Gastrocnemius medialis (tissue), 4 donors: ENCODE measurements at places on chromosomes 11 and 22. TPM values are rescaled to one million over a fixed set of nuclear protein-coding genes. Genes with fewer than 3 reads are reported as not detected.

ASRGL1 gene
- 10.4 TPM for total RNA-seq

SBF1 gene
- 113 TPM for total RNA-seq

HEPN1 gene
- not detected for total RNA-seq

PKNOX2 gene
- total RNA-seq = 11.7 TPM

DGCR6 gene
- 14.5 TPM for total RNA-seq

SART1 gene
- total RNA-seq = 55.2 TPM

NLRP14 gene
- not detected for total RNA-seq

HIPK3 gene
- 283 TPM for total RNA-seq

DNA sequence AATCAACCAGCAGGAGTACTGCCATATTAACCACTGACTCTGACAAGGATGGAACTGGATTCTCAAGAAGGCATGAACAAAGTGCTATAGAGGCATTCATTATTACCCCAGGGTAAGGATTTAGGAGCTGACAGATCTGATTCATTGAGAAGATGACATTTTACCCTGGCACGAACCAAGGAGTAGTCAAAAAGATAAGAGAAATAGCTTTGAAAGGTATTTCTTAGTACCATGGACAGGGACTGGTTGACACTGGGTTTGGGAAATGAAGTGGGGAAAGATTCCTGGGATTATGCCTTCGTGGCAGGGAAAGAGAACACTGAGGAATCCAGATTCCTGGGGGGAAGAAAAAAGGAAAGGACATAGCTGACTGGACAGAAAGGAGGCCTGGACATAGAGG lies 5.1 kb upstream of the SAAL1 start:
- H3K36me3 ChIP-seq = no peaks in the 10 kb centered on the region
- H3K4me3 ChIP-seq = no peak overlapping the region
- H3K27me3 ChIP-seq = no peaks in the 10 kb centered on the region
- H3K4me1 ChIP-seq = no peaks in the 10 kb centered on the region

DNA sequence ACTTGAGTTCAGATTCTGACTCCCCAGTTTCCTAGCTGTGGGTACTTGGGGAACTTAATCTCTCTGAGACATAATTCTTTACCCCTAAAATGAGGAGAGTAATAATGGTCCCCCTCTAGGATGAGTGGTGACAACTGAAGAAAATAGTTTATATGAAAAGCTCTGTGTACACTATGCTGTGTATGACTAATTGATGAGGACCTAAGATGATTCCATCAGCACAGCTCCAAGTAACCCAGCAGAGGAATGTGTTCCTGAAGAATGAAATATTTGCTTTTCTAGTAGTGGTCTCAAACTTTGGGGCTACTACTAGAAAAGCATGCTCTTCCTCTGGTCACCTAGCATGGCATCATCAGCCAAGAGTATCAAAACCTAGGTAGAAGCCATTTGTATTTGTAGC lies 217.3 kb upstream of the NARS2 start:
- no peak for DNase-seq
- H3K27me3 ChIP-seq = no peaks in the 10 kb centered on the region
- no peak overlapping the region for H3K4me3 ChIP-seq
- H3K36me3 ChIP-seq = no peaks in the 10 kb centered on the region
- no peak overlapping the region for H3K27ac ChIP-seq
- H3K4me1 ChIP-seq = no peaks in the 10 kb centered on the region

- peak; percentile 2 for DNase-seq
- no peak overlapping the region for H3K4me3 ChIP-seq
- no peak overlapping the region for H3K27ac ChIP-seq
- H3K36me3 ChIP-seq = no peaks in the 10 kb centered on the region
- H3K4me1 ChIP-seq = no peaks in the 10 kb centered on the region
- no peaks in the 10 kb centered on the region for H3K27me3 ChIP-seq
Measured at GRCh38 chr11:106399076-106399511, 321.6 kb downstream of the AASDHPPT start.

DNA sequence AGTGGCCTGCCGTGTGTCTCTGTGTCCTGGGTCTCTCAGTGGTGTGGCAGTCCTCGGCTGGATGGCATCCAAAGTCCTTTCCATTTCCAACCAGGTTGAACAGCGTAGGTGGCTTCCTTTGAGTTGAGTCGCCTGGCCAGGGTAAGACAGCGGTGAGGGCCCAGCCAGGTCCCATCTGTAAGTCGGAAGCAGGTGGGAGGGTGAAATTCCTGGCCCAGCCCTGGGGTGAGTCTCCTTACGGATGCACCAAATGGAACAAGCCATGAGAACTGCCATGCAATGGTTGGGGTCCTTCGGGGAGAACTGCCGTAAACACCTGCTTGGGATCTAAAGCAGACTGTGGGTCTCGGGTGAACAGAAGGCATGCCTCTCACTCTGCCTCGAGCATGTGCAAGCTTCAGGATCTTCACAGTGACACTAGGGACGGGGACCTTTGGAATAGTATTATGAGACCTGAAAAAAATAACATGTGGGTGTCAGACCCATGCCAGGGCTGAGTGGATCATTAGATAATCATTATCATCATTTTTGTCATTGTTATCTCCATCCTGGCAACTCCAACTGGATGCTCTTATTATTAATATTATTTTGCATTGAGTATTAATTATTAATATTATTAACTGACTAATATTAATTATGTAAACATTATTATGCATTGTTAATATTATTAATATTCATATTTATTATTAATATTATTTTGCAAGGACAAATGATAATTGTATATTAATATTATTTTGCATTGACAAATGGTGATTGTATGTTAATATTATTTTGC lies 57.7 kb upstream of the LINC01488 start:
- no peaks in the 10 kb centered on the region for H3K27me3 ChIP-seq
- peaks cover 4% of the 10 kb centered on the region for H3K4me1 ChIP-seq
- no peak overlapping the region for H3K4me3 ChIP-seq

- H3K36me3 ChIP-seq = no peaks in the 10 kb centered on the region
- peak; percentile 33 for DNase-seq
- no peaks in the 10 kb centered on the region for H3K27me3 ChIP-seq
- H3K4me1 ChIP-seq = peaks cover 7% of the 10 kb centered on the region
- H3K27ac ChIP-seq = no peak overlapping the region
- H3K4me3 ChIP-seq = no peak overlapping the region
Measured at GRCh38 chr11:15852179-15852578, 504.2 kb downstream of the SOX6 start.

DNA sequence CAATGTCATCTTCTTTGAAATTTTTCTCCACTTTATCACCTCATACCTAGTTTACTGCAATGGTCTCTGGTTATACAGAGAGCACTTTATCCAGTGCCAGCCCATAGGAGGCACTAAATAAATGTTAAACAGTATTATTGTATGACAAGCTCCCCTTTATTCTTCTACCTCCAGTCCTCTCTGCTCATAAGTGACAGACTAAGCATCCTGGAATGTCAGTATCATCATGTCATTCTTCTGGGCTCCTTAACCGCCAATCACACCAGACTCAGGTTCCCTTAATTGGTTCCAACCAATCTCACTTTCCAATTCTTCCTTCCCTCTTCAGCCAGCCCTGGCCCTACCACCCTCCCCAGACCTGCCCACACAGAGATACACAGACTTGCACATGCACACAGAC lies 93.1 kb downstream of the RPL27A start:
- peaks cover 63% of the 10 kb centered on the region for H3K4me1 ChIP-seq
- H3K4me3 ChIP-seq = no peak overlapping the region
- H3K36me3 ChIP-seq = no peaks in the 10 kb centered on the region
- H3K27ac ChIP-seq = peak overlapping the region; percentile 75

DNA sequence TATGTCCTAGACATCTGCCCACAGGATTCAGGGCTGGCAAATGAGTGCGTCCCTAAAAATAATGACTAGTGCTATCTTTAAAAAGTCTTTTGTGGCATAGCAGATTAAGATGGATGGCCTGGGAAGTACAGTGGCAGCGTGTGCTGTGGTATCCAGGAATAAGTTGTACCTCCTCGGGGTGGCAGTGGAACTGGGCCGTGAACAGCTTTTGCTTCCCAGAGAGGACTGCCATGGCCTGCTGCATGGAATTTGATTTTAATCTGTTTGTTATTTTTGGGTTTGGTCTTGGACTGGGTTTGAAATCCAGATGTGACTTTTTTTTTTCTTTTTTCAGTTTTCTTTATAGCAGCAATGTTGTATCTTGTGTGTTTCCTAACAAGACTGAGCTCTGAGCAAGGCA lies 71.3 kb upstream of the PARVG start:
- peaks cover 5% of the 10 kb centered on the region for H3K36me3 ChIP-seq
- H3K27me3 ChIP-seq = no peaks in the 10 kb centered on the region
- H3K27ac ChIP-seq = peak overlapping the region; percentile 21
- H3K4me3 ChIP-seq = no peak overlapping the region
- peaks cover 15% of the 10 kb centered on the region for H3K4me1 ChIP-seq
- DNase-seq = no peak

DNA sequence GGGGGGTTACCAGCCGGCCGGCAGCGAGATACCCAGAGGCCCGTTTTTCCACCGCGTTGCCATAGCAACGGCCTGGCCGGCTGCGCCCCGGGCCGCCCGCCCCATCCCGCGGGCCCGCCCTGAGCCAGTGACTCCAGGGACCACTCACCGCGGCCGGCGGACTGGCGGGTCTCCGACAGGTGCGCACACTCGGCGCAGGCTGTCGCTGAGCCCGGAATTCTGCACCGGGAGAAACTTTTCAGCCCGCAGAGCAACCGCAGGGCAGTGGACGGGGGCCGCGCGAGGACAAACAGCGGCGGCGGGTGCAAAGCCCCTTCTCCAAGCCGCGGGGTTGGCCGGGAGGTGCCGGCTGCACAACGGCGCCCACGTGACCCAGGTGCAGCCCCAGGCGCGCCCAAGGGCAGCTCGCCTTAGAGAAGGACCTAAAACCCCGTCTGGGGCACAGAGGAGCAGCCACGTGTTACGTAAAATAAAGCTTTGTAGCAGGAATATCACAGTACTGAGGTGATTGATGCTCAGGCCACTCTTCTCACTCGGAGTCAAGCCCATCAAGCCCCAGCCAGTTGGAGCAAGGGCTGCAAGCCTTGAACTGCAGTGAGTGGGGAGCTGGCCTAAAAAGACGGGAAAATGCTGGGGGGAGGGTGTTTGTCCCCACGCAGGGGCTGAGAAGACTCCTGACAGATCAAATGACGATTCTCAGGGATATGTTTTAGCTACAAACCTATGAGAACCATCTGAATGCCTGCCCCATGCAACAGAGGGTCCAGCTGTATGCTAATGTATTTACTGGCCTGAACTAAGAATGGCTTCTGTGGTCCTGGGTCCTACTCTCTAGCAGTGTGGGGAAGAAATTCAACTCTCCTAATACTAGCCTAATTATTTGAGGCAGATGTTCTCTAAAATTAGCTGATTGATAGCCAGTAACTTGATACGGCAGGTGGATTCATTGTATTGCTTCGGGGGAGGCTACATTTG lies at the start of gene STK33:
Gene STK33, minus strand, starts transcription at position 294 of the 975 bp plus-strand sequence. CDS start 119,323 bp downstream, outside the sequence.
- H3K36me3 ChIP-seq = no peaks in the 10 kb centered on the region
- peaks cover 9% of the 10 kb centered on the region for H3K4me1 ChIP-seq
- H3K27me3 ChIP-seq = peaks cover 13% of the 10 kb centered on the region
- no peak within 1 kb of the TSS for H3K27ac ChIP-seq

GRCh38 chr11:121479698-121480238 lies 27.0 kb upstream of the SORL1-AS1 start:
- H3K4me1 ChIP-seq = no peaks in the 10 kb centered on the region
- no peaks in the 10 kb centered on the region for H3K27me3 ChIP-seq
- H3K36me3 ChIP-seq = no peaks in the 10 kb centered on the region
- H3K4me3 ChIP-seq = no peak overlapping the region

DNA sequence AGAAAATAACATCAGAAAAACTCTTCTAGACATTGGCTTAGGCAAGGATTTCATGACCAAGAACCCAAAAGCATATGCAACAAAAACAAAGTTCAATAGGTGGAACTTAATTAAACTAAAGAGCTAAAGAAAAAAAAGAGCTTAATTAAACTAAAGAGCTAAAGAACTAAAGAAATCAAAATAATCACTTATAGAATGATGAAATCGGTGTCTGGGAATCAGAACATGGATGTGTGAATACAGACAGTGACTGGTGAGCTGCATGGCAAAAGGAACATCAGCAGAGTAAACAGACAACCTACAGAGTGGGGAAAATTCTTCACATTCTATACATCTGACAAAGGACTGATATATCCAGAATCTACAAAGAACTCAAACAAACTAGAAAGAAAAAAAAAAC lies 41.4 kb downstream of the ZNF280B start:
- no peak overlapping the region for H3K4me3 ChIP-seq
- no peaks in the 10 kb centered on the region for H3K36me3 ChIP-seq
- H3K27me3 ChIP-seq = peaks cover 14% of the 10 kb centered on the region

DNA sequence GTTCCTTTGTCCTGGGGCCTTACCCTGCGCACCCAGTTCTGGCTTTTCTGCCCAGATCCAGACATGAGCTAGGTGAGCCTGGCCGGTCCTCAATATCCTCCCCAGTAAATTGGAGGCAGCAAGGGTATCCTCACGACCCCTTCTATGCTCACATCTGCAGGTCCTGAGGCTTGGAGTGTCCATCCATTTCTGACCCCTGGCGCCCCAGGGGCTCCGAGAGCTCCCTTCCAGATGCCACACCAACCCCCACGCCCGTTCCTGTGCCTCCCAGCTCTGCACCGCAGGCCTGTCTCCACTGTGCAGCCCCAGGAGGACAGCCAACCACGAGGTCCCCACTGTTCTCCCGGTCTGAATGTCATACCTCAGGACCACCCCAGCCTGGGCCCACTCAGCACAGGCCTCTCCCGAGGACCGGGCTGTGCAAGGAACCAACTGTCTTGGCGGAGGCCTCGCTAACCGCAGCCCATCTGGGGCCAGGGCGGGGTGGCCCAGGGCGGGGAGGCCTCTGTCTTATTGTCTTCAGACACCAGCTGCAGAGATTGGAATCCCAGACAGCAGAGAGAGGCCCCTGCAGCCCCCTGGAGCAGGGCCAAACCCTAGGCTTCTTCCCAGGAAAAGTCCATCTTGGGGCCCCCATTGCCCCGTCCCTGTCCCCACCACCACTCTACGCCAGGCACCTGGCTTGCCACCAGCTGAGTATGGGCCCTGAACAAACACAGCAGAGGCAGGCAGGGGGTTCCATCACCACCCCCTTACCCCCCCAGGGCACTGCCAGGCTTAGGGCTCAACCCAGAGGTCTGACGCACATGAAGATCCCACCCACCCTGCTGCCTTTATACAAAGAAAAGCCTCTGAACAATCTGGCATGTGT lies 39.3 kb downstream of the ALX4 start:
- H3K4me3 ChIP-seq = no peak overlapping the region
- DNase-seq = no peak
- no peaks in the 10 kb centered on the region for H3K27me3 ChIP-seq
- H3K4me1 ChIP-seq = no peaks in the 10 kb centered on the region
- H3K27ac ChIP-seq = no peak overlapping the region

- no peak overlapping the region for H3K4me3 ChIP-seq
- no peak for DNase-seq
- no peaks in the 10 kb centered on the region for H3K27me3 ChIP-seq
- no peaks in the 10 kb centered on the region for H3K36me3 ChIP-seq
- H3K27ac ChIP-seq = no peak overlapping the region
Measured at GRCh38 chr11:64057890-64058289, 22.2 kb downstream of the FLRT1 start.
